ENCODE measurements at places on chromosomes 12 and 14.

DNA sequence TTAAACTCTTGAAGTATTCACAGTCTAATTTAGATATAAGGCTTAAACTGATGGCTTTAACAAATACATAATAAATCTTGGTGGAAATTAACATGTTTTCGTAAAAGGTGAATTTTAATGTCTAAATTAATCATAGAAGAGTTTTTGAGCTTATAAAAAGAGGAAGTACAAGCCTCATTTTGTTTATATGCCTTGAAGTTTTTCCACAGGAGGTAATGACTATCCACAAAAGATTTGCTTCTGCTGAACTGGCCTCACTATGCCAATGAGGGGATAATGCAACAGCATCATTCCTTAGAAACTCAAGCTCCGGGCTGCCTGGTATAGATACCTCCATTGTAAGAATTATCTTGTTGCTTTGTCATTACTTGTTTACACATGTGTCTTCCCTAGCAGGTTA, 175.6 kb downstream of the DUSP6 start:
- no peak for DNase-seq

DNA sequence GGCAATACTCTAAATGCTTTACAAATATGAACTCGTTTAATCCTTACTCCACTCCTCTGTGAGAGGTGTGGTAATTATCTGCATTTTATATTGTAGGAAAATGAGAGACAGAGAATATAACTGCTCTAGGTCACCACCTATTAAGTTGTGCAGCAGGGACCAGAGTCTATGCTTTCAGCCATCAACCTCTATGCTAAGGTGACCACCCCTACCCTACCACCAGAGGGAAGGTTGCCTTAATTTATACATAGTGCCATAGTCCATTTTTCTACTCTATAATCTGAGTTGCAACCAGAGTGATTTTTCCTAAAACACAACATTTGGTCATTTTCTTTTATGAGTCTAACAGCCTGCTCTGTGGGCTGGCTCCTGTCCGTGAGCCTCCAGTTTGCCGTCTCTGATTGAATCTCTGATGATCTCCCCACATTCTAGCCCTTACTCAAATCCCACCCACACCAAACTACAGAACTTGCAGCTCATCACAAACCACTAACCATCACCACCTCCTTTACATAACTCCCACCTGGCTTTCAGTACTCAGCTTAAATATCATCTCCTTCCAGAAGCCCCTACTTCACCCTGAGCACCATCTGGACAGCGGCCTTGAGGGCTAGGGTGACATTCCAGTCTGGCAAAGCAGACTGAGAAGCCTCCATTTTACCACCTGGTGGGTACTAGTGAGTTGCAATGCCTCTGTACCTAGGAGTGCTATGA, 126.6 kb downstream of the PPM1H start:
- DNase-seq = no peak

DNA sequence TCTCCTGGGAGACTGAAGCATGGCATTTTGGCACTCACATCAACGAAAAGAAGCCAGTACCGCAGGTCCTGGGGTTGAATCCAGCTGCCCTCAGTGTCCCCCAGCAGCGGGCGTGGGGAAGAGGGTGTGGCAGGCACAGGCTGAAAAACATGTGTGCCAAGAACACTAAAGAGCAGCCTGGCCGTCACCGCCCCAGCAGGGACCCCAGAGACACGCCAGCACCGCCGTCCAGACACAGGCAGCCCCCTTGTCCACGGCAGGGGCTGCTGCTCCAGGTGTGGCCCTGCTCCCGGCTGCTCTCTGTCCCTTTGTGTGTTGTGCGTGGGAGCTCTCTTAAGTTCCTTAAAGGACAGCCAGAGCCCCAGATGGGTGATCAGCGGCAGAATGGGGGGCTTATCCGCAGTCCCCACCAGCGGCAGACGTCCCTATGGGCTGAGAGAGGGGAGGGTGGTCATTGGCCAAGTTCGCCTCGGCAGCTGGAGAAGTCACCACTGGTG, 556 bp downstream of the PHETA1 start:
- DNase-seq = no peak

DNA sequence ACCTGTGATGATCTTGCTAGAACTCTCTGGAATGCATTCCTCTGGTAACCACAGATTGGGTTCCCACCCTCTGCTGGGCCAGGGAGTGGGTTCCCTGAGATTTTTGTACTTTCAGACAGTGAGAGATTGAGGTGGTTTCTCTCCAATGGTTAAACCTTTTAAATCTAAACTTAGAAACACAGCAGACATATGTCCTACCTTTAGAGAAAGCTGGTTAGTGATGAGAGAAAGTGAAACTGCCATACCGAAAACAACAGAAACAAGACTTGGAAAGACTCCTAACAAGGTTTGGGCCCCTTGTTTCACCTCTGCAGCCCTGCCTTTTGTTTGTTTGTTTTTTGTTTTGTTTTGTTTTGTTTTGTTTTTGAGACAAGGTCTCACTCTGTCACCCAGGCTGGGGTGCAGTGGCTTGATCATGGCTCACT, 9.7 kb upstream of the SGPP1 start:
- DNase-seq = no peak

DNA sequence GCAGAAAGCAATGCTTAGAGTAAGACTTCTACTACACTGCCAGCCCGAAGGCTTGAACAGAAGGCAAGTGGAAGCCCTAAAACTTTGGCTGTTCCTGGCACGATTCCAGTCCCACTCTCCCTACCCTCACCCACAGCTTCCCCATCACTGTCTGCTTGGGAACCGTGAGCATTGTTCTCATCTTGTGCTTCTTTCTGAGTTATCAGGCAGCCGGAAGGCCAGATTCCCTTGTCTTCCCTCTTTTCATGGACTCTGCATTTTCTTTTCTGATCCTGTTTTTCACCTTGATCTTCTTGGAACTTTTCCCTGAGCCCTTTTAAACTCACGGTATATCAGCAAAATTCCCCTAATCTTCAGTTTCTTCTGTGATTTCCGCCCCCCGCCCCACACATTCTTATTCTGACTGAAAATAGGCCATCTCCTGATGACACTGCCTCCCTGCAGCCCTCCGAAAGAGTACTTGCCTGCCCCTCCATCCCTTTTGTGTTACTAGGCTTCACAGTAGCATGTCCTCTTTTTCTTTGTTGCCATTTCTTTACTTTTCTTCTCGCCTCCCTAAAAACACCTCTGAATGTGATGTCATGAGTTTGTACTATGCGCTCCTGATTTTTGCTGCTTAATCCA, 29.9 kb downstream of the RCOR1 start:
- no peak for DNase-seq

DNA sequence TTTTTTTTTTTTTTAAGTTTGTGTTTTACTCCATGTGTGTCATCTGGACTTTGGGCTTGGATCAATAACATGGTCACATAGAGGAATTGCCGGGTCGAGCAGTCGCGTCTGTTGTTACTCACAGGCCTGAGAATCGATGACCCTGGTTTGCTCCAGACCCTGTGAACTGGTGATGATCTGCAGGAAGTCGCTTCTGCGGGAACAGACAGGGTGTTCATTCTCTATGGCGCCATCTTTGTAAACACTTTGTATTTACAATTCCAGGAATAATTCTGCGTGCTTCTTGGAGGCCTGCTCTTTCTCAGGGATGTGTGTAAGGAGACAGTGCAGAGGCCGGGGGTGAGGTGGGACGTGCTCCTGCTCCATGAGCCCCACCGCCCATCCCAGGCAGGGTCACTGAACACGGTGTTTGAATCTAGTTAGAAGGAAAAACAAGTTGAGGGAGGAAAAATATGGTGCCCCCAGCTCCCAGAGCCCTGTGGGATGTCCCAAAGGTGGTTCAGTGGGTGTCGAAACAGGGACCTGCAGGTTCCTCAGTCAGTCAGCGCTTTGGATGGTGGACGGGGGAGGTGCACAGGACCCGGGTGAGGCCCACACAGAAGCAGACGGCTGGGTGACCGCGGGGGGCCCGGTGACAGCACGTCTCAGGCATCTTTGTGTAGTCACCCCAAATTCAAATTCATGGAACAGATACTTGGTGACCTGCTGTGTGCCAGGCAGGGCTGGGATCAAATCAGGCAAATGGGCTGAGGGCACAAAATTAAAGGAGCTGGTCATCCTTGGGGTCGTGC, 58.8 kb downstream of the ADGRD1 start:
- no peak for DNase-seq

DNA sequence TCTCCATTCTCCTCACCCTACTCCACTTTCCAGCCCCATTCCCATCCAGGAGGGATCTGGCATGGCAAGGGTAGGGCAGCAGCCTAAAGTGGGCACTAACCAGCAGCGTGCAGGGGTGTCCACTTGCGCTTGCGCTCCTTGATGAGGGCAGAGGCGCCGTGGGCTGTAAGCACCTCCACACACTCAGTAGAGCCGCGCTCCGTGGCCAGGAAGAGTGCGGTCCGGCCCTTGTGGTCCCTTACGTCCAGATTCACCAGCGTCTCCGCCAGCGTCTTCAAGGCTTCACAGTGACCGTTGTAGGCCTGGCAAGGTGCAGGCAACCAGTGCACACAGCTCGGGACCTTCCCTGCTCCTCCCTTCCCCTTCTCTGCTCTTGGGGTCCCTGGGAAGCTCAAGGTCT, 10.3 kb downstream of the ANKRD52 start:
- DNase-seq = no peak

All from NCI-H1930 (cell line).